Ascending aorta (tissue), 2 donors: ENCODE measurements at places on chromosomes 11 and 22. TPM values are rescaled to one million over a fixed set of nuclear protein-coding genes. Genes with fewer than 3 reads are reported as not detected.

- H3K27me3 ChIP-seq: no peaks in the 10 kb centered on the region
- DNase-seq: no peak
- H3K4me3 ChIP-seq: no peak overlapping the region
- no peak overlapping the region for H3K27ac ChIP-seq
- no peaks in the 10 kb centered on the region for H3K4me1 ChIP-seq
- H3K36me3 ChIP-seq: no peaks in the 10 kb centered on the region
Observed at GRCh38 chr11:98185245-98185644, 835.5 kb upstream of the CNTN5 start.

- no peaks in the 10 kb centered on the region for H3K36me3 ChIP-seq
- H3K4me1 ChIP-seq: no peaks in the 10 kb centered on the region
- H3K27ac ChIP-seq: no peak overlapping the region
- DNase-seq: no peak
- H3K4me3 ChIP-seq: no peak overlapping the region
Observed at GRCh38 chr11:108597736-108598355, 4.3 kb upstream of the EXPH5 start.

- H3K36me3 ChIP-seq: no peaks in the 10 kb centered on the region
- H3K27ac ChIP-seq: no peak overlapping the region
- no peak overlapping the region for H3K4me3 ChIP-seq
- H3K27me3 ChIP-seq: no peaks in the 10 kb centered on the region
- no peak for DNase-seq
Observed at GRCh38 chr11:84685976-84686375, 941.2 kb downstream of the DLG2 start.

DNA sequence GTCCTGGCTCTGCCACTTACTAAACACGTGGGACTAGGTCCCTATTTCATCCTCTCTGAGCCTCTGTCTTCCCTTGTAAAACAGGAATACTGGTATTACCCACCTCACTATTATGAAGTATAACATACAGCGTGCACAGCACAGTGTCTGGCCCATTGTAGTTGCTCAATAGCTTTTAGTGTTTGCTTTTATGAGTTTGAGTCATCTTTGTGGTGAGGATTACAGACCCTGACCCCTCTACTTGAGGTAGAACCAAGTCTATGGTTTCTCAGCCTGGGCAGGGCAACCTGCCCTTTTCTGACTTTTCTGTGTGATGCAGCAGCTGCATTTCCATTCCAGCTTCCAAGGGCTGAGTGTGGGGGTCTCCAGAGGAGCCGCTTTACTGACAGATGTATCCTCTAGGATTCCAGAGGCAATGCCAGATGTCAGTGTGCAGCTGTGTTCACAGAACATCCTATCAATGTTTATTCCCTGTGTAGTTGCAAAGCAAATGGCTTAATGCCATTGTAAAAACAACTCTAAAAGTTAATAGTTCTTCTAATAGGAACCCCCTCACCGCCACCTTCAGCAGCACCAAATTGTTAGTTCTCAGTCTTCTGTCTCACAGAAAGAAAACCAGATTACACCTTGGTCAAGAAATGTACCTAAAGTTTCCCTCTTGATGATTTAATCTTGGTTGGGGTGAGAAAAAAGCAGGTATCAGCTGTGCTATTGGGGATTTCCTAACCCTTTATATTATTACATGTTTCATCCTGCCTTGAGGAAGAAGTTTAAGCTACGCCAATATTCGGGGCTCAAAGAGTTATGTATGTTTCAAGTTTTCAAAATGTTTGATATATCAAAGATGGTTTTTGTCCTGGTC lies 16.8 kb downstream of the PRR5L start:
- no peak overlapping the region for H3K27ac ChIP-seq
- no peak for DNase-seq
- no peak overlapping the region for H3K4me3 ChIP-seq
- H3K36me3 ChIP-seq: no peaks in the 10 kb centered on the region
- H3K27me3 ChIP-seq: no peaks in the 10 kb centered on the region

DNA sequence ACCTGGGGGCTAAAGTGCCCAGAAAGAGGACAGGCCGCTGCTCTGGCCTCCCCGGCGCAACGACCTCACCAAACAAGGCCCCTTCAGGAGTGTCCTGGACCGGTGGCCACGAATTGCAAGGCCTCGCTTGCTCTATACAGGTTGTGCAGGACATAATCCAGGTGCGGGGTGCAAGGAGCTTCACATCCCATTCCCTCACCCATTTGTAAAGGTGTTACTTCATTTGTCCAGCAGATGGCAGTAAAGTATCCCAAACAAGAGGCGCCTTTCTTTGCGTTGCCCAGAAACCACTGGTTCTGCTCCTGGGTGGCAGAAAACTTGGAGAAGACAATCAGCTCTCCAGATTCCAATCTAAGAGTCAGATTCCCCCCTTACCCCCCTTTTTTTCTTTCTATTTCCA lies 35.9 kb upstream of the PRDM11 start:
- no peak overlapping the region for H3K27ac ChIP-seq
- H3K4me3 ChIP-seq: no peak overlapping the region
- no peak for DNase-seq

- no peak overlapping the region for H3K27ac ChIP-seq
- DNase-seq: no peak
- no peak overlapping the region for H3K4me3 ChIP-seq
- H3K27me3 ChIP-seq: no peaks in the 10 kb centered on the region
- no peaks in the 10 kb centered on the region for H3K36me3 ChIP-seq
Observed at GRCh38 chr11:61048368-61049062, 53.8 kb upstream of the CD5 start.

DNA sequence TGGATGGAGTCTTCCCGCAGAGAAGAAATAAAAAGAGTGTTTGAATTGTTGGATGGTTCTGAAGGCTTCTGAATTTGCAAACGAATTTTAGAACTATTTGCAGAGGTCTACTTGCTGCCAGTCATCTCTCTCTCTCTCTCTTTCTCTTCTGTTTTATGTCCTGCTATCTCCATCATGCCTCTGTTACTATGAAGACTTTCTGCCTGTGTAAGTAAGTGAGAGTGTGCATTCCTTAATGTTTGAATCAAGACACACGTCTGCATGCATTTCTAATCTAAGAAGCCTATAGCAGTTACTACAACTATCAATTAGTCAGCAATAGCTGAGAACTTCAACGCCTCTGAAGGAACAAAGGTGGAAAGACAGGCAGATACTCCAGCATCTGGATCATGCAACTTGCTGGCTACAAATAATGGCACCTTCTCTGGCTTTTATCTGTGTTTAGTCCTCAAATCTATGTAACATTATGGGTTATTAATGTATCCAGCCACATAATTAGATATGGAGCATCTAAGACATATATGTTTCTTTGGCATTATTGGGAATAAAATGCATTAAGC lies 191.5 kb upstream of the BLID start:
- peak overlapping the region; percentile 88 for H3K27ac ChIP-seq
- H3K4me3 ChIP-seq: peak overlapping the region; percentile 47
- DNase-seq: no peak
- H3K36me3 ChIP-seq: no peaks in the 10 kb centered on the region
- no peaks in the 10 kb centered on the region for H3K4me1 ChIP-seq

GRCh38 chr22:38911434-38911833 lies 39.4 kb upstream of the CBX6 start:
- H3K36me3 ChIP-seq: no peaks in the 10 kb centered on the region
- H3K27ac ChIP-seq: no peak overlapping the region
- no peak overlapping the region for H3K4me3 ChIP-seq
- no peak for DNase-seq

DNA sequence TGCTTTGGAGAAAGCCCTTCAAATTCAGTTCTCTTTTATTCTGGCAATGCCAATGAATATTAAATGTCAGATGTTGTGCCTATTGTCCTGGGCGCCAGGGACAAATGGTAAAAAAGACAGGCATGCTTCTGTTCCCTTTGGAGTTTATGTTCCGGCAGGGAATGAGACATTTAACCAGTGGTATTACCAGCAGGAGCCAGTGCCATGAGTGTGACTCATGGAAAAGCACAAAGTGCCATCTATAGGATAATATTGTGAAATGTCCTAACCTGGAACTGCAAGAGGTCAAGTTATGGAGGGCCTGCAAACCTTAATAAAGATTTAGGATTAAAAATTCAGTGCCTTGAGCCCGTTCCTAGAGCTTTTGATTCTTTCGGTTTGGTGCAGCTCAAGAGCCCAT lies 39.5 kb downstream of the REXO2 start:
- H3K27me3 ChIP-seq: no peaks in the 10 kb centered on the region
- no peak overlapping the region for H3K27ac ChIP-seq
- H3K36me3 ChIP-seq: no peaks in the 10 kb centered on the region
- H3K4me3 ChIP-seq: no peak overlapping the region
- no peaks in the 10 kb centered on the region for H3K4me1 ChIP-seq
- no peak for DNase-seq

DNA sequence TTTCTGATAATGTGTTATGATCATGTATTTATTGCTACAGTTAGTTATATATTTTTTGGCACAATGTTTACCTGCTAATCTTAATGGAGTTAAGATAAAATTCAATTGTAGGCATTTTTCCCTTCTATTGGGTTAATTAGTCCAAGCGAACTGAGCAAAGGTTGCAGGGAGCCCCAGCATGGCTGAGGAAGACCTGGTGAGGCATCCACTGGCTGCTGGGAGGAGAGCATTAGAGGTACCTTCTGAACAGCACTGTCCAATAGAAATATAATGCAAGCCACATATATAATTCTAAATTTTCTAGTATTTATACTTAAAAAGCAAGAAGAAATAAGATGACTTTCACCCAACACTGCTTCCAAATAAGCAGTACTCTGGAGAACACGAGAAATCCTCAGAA lies 689 bp upstream of the TMEM126A start:
- no peak for DNase-seq
- H3K4me3 ChIP-seq: peak overlapping the region; percentile 61
- no peaks in the 10 kb centered on the region for H3K27me3 ChIP-seq
- H3K27ac ChIP-seq: peak overlapping the region; percentile 86
- no peaks in the 10 kb centered on the region for H3K36me3 ChIP-seq
- peaks cover 7% of the 10 kb centered on the region for H3K4me1 ChIP-seq

DNA sequence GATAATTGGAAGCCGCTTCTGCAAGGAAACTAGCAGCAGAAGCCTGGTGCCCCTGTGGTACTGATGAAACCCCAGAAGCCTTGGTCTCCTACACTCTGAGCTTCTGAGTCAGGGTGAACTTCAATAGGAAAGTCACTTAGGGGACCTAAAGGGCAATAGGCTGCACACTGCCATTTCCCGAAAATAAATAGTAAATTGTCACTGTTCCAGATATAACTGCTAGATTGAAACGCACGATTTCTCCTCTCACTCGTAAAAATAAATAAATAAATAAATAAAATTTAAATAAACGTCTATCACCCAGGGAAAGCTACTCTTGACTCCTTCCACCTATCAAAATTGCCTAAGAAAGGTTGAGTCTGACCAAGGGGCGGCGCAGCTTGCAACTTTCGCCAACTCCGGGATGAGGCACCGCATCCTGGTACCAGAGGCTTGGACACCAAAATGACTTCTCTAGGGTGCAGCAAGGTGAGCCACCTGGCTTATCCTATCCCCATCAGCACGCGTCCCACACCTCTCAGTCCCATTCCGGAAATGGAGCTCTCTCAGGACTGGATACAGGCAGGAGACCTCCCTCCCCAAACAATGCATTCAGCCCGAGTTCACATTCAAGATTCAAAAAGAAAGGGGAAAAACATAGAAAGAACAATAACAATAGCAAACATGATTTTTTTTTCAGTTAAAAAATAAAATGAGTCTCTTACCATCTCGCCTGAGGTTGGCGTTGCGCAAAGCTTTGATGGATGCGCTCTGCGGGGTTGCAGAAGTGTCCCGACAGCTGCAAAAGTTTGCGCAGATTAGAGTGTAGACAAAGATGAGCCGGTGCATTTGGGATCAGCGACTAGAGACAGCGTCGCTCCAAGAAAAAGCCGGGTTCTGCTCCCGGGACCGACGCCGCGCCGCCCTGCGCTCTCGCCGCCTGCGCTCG lies 583 bp downstream of the PDGFD start:
- DNase-seq: peak; percentile 64
- no peaks in the 10 kb centered on the region for H3K36me3 ChIP-seq
- H3K27me3 ChIP-seq: no peaks in the 10 kb centered on the region
- no peaks in the 10 kb centered on the region for H3K4me1 ChIP-seq
- peak overlapping the region; percentile 71 for H3K27ac ChIP-seq

DNA sequence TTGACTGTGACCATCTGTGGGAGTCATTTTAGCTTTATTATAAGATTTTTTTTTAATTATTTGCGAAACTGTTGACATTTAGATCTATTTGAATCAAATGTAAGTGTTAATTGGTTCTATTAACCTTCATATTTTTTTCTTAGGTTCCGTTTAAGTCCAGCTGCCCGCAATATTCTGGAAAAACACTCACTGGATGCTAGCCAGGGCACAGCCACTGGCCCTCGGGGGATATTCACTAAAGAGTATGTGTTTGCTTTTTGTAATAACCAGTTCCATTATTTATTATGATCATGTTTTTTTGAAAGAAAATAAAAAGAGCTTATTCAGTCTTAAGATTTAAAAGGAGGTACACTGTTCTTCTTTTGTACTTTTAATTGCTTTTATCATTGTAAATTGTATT lies 43.9 kb downstream of the PDHX start:
- H3K4me3 ChIP-seq: no peak overlapping the region
- no peaks in the 10 kb centered on the region for H3K4me1 ChIP-seq
- H3K27ac ChIP-seq: no peak overlapping the region
- no peaks in the 10 kb centered on the region for H3K36me3 ChIP-seq
- no peaks in the 10 kb centered on the region for H3K27me3 ChIP-seq
- DNase-seq: no peak

DNA sequence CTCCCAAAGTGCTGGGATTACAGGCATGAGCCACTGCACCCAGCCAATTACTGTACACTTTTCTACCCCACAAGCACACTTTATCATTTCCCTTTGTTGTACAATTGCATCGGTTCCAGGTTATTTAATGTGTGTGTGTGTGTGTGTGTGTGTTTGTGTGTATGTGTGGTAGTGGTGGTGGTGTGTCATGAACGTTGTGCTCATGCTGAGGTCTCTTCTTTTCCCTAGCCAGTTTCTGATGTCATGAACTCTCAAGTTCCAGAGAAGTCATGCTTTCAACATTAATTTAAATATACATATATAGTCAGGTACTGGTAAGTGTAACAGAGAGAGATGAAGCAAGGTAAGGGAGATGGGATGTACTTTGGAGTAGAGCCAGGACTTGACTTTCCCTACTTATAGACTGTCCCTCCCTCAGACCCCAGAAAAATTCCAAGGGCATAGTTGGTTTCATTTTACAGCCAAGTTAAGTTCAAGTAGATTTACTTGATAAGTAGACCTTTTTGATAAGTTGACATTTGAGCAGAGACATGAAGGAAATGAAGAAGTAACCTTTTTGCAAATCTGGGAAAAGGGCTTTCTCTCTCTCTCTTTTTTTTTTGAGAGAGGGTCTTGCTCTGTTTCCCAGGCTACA lies 42.7 kb downstream of the WEE1 start:
- peaks cover 2% of the 10 kb centered on the region for H3K4me1 ChIP-seq
- H3K27me3 ChIP-seq: no peaks in the 10 kb centered on the region
- no peaks in the 10 kb centered on the region for H3K36me3 ChIP-seq

GRCh38 chr11:116328391-116328790 lies 444.4 kb downstream of the BUD13 start:
- no peaks in the 10 kb centered on the region for H3K36me3 ChIP-seq
- H3K27me3 ChIP-seq: no peaks in the 10 kb centered on the region
- H3K4me3 ChIP-seq: no peak overlapping the region
- no peak for DNase-seq
- H3K27ac ChIP-seq: no peak overlapping the region
- H3K4me1 ChIP-seq: no peaks in the 10 kb centered on the region

GRCh38 chr11:44788536-44789261 lies 61.9 kb downstream of the TSPAN18 start:
- H3K36me3 ChIP-seq: no peaks in the 10 kb centered on the region
- H3K27me3 ChIP-seq: no peaks in the 10 kb centered on the region
- DNase-seq: no peak
- no peak overlapping the region for H3K4me3 ChIP-seq
- H3K27ac ChIP-seq: no peak overlapping the region
- no peaks in the 10 kb centered on the region for H3K4me1 ChIP-seq

Gene PICK1
- total RNA-seq: 88.1 TPM

Gene LRRC55
- not detected for total RNA-seq

Gene KIAA1671
- 79.0 TPM for total RNA-seq

Gene PATE2
- not detected for total RNA-seq
